ENCODE measurements at places on chromosomes 1 and 21.

DNA sequence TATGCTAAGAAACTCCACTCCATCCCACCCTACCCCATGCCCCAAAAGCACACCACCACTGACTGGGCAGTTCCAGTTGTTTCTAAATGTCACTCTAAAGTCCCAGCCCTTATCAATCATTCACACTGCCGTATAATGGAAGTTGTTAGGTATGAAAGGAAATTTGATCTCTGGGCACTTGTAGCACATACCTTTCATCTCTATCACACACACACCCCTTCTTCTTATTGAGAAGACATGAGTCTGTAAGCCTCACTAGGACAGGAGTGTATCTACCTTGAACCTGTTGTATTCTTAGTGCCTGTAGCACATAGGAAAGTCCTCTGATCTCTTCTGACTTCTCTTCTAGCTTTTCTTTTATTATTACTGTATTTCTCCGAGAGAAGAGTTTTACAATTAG, 22.3 kb upstream of the DHX9 start:
- DNase-seq, result no peak

DNA sequence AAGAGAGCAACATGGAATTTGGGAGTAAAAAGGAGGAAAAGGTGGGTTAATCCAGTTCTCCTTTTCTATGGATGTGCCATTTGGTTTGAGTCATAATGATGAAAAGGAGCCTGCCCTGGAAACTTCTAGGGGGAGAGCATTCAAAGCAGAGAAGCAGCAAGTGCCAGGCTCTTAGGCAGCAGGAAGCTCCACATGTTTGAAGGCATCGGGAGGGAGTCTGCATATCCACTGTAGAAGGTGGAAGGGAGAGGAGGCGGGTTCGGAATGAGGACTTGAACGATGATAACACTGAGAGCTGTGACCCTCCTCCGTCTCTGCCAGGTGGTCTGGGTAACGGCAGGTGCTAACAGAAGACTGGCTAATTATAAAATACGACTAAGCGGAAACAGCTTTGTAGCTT, 128.2 kb downstream of the RYR2 start:
- no peak for DNase-seq

- no peak for DNase-seq
Observed at GRCh38 chr1:82091729-82092128, 291.0 kb downstream of the ADGRL2 start.

DNA sequence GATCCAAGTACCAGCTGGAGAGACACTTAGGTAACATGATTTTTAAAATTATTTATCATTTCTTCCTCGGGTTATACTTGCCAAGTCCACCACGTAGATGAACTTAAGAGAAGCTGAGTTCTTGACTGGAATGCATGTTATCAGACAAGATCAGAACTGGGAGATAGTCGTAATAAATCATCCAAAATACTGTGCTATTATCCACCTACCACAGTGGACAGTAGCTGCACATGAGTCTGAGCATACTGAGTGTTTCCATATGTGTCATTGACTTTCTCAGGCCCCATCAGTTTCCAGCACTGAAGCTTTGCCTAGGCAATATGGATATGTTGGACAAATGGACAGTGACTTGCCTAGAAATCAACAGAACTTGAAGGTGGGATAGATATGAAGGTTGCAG, 77.9 kb upstream of the RRP15 start:
- no peak for DNase-seq

- DNase-seq, result no peak
Observed at GRCh38 chr1:36920371-36920770, 113.9 kb downstream of the GRIK3 start.

DNA sequence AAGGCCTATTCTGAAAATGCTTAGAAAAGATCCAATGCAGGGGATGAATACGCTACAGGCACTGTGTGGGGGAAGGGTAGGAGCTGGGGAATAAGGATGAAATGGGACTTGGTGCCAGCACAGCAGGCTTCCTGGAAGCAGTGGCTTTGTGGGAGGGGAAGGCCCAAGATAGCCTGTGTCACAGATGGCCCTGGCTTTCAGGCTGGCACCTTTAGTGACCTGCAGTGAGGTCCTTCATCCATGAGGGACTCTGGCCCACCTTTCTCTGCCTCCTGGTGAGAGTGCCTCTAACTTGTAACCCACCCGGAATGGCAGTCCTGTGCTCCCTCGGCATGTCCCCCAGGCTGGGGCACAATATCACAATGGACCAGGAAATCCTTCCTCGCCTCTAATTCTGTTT, 919 bp downstream of the CHI3L1 start:
- no peak for DNase-seq

DNA sequence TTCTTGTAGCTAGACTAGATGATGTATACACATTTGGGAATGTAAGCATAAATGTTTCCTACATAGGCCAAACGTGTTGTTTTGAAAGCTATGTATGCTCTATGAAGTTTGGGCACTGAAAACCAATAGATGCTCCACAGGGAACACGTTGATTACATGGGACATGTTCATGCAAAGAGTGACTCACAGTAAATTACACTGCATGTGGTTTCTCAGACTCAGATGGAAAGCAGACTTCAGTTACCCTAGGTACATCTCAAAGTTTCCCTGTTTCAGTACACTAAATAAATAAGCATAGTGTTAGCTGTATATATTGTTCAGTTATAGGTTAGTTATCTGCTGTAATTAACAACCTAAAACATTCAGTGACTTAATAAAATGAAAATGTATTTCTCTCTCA, 301.9 kb upstream of the RUNX1 start:
- no peak for DNase-seq

DNA sequence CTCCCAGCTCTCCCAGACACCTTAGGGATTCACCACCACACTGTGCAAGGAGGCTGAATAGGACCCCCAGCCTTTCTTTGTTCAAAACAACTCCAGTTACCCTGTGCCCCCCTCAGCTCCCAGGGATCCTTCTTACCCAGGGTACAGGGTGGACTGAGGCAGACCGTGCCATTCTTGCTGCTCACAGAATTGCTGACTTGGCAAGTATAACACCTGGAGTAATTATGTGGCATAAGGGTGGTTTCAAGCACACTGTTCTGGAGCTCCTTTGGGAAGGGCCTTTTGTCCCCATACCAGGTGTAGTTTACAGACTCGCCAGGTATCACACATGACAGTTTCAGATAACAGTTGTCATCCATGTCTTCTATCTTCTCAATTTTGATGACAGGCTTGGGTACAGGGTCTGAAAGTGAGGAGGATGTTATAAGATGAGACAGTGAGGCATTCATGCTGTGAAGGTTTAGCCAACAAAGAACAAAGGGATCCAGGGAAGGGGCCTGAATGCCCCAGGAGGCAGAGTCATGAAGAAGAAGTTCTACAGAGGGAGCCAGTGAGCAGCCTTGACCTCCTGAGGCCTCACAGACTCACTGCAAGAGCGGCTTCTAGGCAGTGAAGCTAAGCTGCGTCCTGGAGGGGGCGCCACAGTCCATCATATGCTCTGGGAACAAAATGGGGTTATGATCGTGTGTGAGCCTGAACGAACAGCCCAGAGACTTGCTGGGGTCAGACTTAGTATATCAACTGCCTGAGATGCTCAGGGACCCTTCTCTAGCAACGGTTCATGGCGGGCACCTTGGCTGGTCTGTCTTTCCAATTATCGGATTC, 30.3 kb downstream of the CD48 start:
- peak; percentile 79 for DNase-seq

GRCh38 chr1:95057351-95057750, 15.4 kb downstream of the ALG14 start:
- no peak for DNase-seq

- peak; percentile 29 for DNase-seq
Observed at GRCh38 chr1:176205332-176205914, 1.7 kb downstream of the COP1 start.

DNA sequence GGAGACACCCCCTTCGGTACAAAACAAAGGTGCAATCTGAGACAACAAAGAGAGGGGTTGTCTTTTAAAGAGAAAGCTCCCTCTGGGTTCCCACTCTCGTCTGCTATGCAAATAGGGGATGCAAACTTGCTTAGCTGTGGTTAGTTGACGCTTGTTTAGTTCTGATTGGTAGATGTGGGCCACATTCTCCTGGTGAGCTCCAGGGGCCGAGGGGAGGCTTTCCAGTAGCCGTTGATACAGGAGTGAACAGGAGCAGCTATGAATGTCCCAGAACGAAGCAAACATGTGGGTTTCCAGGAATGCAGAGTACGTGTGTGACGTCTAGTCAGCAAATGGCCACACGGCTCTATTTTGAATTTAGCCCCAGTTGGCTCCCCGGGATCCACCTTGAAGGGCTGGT, 14.7 kb downstream of the TFF2 start:
- DNase-seq, result peak; percentile 37

- no peak for DNase-seq
Observed at GRCh38 chr21:22280851-22281250, 1282.6 kb downstream of the NCAM2 start.

- DNase-seq, result no peak
Observed at GRCh38 chr21:25350056-25350455, 257.2 kb downstream of the MRPL39 start.

DNA sequence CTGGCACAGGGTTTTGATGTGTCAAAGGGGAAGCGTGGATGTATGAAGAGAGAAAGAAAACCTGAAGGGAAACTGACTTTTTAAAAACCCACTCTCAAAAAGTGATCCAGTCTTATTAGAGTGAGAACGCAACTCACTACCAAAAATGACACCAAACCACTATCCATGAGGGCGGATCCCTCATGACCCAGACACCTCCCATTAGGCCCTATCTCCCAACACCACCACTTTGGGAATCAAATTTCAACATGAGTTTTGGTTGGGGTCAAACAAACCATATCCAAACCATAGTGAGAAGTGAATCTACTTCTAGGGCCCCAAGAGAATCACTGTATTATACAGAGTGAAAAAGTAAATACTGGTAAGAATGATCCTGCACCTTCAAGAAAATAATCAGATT, 53.5 kb downstream of the FNBP1L start:
- no peak for DNase-seq

DNA sequence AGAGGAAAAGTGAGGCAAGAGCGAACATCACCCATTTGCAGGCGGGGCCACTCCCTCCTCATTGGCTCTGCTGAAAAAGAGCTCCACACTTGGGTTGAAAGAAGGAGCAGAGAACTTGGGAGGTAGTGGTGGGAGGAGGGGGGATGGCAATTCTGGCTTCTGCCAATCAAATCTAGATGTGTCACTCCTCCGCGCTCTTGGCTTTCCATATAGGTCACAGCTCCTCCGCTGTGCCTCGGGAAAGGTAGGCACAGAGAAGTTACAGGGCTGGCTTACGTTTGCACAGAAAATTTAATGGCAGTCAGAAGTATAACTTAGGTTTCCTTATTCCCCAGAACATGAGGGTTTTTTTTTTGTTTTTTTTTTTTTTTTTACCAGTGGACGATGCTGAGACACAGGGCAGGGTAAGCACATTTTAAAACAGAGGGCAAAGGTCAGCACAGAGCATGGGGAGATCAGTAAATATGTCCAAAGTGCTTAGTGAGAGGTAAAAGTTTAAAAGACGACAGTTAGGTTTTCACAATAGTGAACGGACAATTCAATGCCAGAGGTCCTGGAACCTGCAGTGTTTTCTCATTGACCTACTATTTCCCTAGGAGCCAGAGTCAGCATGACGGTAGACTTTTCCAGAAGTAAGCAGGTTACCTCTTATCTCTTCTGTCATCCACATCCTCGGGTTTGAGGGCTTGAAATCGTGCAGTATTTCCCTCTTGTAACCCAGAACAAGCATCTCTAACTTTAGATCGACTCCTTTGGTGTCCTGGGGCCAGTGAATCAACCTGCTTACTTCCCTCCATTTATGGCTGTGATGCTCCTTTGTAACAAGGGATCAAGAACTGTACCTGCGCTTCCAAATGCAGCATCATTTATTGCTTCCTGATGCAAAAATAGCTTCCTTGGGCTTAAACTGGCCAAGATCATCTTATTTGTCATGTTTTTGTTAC, 258.9 kb upstream of the PROX1 start:
- DNase-seq, result no peak

GRCh38 chr1:78286686-78287085, 204.1 kb upstream of the PTGFR start:
- DNase-seq, result no peak

DNA sequence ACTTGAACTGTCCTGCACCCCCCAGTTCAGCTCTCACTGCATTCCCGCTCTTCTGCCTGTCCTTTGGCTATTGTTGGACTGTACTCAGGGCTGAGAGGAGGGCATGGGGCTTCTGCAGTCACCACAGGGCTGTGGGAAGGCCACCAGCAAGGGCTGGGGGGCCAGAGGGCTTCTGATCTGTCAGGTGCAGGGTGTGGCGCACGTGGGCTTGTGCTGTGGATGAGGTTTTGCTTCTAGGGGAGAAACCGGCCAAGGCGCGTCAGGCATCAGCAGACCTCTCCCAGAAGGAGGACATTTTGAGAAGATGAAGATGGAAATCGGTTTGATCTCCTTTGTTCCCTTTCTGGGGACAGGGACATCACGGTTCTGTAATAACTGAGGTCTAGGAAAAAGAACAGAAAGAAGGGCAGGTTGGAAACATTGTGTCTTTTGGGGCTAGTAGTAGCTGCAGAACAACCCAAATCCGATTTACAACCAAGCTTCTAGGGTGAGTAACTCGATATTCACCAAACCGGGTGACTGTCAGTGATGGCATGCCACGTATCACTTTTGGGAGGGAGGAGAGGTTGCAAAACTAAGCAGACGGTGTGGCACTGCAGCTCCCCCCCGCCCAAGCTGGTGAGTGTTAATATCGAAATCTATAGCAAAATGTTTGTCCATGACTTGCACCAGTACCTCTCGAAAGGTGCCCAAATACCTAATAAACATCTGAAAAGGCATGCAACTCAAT, 40.9 kb downstream of the AGPAT3 start:
- DNase-seq, result no peak

- DNase-seq, result no peak
Observed at GRCh38 chr21:41993744-41994143, 16.4 kb downstream of the ZBTB21 start.

DNA sequence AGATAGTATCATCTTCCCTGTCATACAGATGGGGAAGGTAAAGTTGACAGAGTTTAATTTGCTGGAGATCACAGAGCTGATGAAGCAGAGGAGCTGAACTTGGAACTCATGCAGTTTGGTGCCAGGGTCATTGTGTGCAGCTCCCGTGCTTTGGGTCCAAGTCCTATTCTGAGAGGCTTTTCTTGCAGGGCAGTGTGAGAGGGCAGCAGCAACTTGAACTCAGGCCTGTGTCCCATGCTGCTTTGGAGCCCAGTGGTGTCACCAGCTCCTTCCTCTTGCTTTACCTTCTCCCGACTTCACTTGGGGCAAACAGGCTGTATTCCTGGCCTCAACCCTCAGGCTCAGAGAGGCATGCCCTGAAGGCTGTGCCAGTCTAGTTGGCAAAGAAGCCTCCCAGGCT, 24.7 kb downstream of the INAVA start:
- no peak for DNase-seq

DNA sequence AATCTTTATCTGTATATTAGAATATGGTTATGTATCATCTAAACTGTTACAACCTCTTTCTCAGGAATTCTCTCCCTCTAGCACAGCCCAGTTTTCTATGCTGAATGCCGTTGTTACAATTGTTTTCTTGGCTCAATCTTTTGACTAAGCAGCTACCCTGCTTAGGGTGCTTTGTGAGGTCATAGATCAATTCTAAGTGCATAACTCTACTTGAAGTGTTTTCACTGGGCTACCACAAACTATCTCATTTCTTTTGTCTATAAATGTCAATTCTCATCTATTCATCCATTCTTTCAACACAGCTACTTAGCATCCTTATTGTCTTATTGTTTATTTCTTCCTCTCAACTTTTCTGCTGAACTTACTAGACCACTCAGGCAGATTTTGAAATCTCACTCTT, 77.1 kb downstream of the CEP350 start:
- peak; percentile 63 for DNase-seq
